NCI-H1048 (cell line): ENCODE measurements at places on chromosomes 3 and 15.

DNA sequence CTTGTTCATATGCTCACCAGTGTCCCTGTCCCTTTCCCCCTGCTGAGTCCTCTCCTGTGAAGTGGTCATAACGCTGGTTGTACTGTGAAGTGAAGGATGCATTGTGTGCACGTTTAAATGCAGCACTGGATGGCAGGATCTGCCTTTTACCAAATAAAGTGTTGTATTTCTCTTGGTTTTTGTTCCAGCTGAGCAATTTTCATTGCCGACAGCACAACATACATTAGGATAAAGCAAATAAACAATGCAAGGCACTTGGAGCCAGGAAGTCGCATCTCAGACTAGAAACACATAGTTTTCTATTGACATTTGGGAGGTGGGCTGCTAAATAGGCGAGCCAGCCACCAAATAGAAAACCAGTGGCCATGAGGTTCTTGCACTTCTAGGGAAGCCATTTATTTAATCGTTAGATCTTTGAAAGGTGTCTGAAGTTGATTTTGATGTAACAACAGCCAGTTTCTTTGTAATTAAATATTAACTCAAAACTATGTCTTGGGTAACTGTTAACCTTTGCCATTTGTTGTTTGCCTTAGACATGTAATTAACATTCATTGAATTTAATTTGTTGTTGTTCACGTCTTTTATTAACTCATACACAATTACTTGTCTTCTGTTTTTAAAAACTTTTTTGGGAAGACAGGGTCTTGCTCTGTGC is 185.3 kb downstream of the FNDC3B start:
- no peak for DNase-seq

- no peak for DNase-seq
Measured at GRCh38 chr3:16307832-16308531, 43.0 kb downstream of the OXNAD1 start.

DNA sequence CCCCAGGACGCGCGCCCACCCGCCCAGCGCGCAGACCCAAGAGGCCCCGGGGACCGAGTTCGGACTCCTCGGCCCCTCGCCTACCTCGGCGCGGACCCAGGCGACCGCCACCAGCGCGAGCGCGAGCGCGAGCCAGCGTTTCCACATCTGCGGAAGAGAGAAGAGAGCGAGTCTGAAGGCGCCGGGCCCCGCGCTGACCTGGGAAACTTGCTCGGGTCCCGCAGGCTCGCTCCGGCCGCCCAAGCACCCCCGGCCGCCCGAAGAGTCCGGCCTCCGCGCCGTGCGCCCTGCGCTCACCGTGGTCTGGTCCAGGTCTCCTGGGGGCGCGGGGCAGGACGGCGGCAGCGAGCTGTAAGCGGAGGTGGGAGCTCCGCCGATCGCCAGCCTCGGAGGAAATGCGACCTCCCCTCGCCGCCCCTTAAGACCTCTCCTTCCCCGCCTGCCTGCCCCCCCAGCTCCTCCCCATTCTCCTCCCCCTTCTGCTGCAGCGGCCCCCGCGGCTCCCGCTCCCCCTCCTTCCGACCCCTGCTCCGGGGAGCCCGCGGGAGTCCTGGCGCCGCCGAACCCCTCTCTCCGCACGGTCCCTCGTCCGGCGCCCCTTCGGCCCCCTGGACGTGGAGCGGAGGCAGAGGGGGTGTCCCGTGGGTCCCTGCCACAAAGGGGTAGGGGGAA is at the start of gene FSTL1:
FSTL1 (minus strand) TSS at position 393 of the 672 bp plus-strand sequence; CDS start at position 147, 246 bp downstream.
- no peak for DNase-seq

DNA sequence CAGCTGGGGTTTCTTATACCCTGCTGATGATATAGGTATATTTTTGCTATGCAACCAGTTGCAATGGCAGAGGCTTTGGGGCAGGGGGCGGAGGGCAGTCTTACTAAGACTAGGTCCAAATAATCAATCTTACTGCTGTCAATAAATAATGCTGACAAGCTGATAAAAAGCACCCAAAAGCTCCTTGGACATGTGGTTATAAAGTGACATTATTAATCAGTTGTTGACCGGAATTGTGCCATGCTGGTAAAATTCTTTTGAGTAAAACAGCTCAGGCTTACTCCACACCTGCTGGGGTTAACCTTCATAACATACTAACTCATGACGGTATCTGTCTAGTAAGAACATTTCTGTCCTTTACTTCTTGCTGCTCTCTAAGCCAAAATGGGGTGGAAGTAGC is 101.9 kb downstream of the CHST2 start:
- no peak for DNase-seq

DNA sequence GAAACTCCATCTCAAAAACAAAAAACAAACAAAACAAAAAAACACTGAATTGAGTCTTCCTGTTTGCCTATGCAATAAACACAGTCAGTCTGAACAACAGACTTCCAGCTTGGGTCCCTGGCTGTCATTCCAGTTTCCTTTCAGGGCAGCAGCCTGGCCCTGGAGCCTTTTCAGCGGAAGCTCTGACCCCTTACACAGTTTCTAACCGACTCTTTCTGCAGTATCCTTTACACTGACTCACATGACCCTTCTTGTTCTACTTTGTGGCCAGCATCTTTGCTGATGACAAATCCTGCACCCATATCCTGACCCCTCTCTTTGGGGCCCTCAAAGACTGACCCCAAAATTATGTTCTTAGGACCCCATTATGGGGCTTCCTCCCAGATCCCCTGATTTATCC is 38.3 kb upstream of the INO80 start:
- DNase-seq = no peak

DNA sequence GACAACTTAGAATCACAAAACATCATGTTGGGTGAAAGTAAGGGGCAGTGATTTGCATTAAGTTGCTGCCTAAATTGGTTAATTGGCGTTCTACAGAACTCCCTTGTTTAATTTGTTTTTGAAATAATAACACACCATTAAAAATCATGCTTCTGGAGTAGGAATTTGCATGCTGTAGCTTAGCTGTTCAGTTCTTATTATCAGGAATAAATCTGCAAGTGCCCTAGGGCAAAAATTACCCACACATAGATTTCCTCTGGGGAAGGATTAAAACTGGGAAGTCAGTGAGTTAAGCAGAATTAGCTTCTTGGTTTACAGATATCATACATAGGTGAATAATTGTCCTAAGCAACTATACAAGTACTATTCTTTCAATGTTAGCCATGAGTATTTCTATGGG is 381.6 kb upstream of the NAALADL2 start:
- DNase-seq = peak; percentile 78

- DNase-seq = no peak
Measured at GRCh38 chr3:50599716-50600118, 11.9 kb downstream of the CISH start.

GRCh38 chr3:167300207-167300606 is 79.9 kb downstream of the ZBBX start:
- DNase-seq = no peak

DNA sequence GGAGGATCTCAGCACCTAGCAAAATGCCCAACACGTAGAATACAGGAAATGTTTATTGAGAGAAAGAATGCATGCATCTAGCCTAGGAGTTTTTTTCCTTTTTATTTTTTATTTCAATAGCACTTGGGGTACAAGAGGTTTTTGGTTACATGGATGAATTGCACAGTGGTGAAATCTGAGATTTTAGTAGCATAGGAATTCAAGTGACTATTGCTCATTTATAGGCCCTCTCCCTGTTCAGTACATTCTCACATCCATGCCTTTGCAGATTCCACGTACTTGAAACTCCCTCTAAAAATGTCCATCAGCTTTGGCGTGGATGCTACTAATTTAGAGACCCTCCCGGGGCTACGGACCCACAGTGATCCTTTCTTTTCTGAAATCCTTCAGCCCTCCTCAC is 61.7 kb upstream of the PIAS1 start:
- no peak for DNase-seq

GRCh38 chr3:140827894-140828293 is 113.7 kb upstream of the SLC25A36 start:
- no peak for DNase-seq

GRCh38 chr3:152413240-152413639 is 144.5 kb downstream of the MBNL1 start:
- DNase-seq = no peak

DNA sequence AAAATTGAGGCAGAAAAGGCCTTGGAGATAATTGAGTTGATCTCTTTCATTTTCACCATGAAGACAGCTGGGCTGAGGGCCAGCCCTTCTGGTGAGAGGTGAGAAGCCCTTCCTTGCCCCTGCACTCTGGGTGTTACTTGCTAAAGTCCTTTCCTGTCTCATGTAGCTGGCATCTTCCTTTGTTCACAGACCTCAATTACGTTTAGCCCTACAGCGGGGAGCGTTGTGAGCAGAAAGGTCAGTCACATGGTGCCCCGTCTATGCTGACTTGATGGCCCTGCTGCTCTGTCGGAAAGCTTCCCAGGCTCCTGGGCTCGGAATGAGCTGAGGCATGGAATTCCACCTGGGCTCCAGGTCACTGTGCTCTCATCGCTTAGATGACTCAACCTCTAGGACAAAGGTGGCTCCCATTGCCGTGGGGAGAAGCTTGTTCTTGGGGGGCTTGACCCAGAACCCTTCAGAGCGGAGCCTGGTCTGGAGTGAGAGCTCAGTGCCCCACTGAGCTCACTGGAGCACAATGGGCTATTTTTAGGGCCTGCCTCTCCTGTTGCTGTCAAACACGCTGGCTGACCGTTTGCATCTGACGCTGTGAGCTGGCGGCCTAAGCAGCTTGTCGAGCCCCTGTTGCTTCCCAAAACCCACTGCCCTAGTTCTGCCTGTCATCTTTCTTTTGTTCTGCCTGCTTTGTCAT is 47.0 kb downstream of the RPLP1 start:
- DNase-seq = no peak

- no peak for DNase-seq
Measured at GRCh38 chr3:124404621-124405020, 325.6 kb upstream of the UMPS start.

- DNase-seq = no peak
Measured at GRCh38 chr3:157515398-157515797, 12.2 kb upstream of the VEPH1 start.

- DNase-seq = no peak
Measured at GRCh38 chr3:10015461-10015904, 10.8 kb upstream of the FANCD2 start.

DNA sequence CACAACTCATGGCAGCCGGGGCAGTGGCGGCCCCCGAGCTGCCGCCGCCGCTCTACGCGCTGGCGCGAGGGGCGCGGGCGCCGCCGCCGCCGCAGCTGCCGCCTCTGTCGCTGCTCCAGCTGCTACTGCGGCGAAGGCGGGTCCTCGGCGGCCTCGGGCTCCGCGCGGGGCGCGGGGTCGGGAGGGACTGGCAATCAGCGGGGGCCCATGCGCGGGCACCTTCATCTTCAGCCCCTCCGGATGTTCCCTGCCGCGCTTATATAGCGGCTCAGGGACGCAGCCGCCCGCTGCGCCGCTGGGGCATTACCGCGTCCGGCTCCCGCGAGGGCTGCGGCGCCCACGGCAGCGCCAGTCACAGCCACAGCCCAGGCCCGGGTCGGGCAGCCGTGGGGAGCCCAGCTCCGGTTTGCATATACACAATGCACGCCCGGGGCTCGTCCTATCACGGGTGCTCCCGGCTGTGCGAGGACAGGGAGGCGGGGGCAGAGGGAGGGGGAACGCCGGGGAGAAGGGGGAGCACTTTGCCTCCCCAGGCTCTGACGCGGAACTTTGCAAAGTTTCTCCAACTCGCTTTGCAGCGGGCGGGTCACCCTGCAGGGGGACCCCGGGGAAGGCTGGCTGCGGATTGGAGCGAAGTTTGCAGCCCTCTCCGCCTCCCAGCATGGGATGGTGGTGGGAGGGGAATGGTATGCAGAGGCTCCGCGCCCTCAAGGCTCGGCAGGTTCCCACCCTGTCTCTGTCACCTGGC is at the start of gene VGLL3:
VGLL3 (minus strand) TSS at position 416 of the 748 bp plus-strand sequence; CDS start at position 10, 406 bp downstream.
- DNase-seq = no peak

GRCh38 chr3:42719002-42719401 is 16.4 kb upstream of the HHATL start:
- no peak for DNase-seq

- DNase-seq = no peak
Measured at GRCh38 chr3:97830638-97831037, 8.8 kb downstream of the CRYBG3 start.

DNA sequence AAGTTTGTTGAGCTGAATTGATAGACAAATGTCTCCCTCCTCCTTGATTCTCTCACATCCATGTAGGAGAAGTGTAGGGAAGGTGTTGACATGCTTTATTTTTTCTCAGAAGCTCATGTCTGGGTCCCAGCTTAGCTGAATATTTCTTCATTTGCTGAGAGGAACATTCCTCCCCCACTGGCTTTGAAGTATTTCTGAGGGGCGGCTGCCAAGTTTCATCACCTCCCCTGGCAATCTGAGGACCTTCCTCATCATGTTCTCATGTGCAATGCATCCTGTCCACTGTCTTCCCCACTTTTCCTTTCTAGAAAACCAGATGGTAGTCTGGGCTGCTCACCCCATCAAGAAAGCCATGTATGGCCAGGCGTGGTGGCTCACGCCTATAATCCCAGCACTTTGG is 168.9 kb upstream of the RGMA start:
- no peak for DNase-seq

GRCh38 chr3:21163956-21164355 is 587.1 kb downstream of the ZNF385D start:
- no peak for DNase-seq

- DNase-seq = no peak
Measured at GRCh38 chr3:13796701-13797460, 83.0 kb downstream of the WNT7A start.

DNA sequence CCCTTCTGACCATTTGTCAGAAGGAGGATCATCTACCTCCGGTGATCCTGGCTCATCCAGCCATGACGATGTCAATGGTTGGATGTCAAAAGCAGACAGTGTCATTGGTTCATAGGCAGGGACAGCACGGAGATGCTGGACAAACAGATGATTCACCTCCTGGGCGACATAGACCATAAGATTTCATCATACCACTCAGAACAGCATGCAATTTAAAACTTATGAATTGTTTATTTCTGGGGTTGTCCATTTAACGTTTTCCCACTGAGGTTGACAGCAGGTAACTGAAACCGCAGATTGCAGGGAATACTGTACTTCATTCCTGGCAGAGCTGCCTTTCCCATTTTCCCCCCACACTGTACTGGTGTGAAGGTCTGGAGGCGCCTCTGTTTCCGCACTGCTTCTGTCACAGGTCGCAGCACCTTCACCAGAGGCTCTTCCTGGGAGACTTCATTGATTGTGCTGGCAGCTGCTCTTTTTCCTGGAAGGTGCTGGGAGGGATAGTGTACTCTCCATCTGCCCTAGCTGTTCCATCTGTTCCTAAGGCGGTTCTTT is 32.5 kb upstream of the TMOD3 start:
- no peak for DNase-seq

DNA sequence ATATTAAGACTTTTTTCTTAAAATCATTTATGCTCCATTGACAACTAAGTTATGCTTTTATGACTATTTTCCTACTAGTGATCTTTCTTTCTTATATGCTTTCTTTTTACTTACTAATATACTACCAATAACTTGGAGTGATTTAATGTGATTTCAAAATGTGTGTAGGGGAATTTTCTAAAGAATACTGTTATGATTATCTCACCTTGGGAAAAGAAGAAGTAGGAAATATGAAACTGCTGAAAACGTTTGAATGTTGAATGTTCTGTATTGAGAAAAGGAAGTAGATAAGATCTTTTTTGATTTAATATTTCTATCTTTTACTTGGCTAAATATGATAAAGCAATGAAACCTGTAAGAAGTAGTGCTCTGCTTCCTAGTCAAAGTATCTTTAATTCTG is 7.8 kb upstream of the CD200R1 start:
- DNase-seq = no peak
